ENCODE measurements at places on chromosomes 11 and 22. TPM values are rescaled to one million over a fixed set of nuclear protein-coding genes. Genes with fewer than 3 reads are reported as not detected.

FOLR1 gene
- total RNA-seq = not detected

ATP6V1E1 gene
- 110 TPM for total RNA-seq

STK33 gene
- total RNA-seq = 1.6 TPM

KCNJ5 gene
- total RNA-seq = 0.30 TPM

FAM180B gene
- not detected for total RNA-seq

CALCB gene
- not detected for total RNA-seq

ZP1 gene
- not detected for total RNA-seq

HIKESHI gene
- total RNA-seq = 125 TPM

LRRC74B gene
- not detected for total RNA-seq

SESN3 gene
- total RNA-seq = 0.61 TPM

ALX4 gene
- total RNA-seq = not detected

NNMT gene
- total RNA-seq = 588 TPM

NFAM1 gene
- not detected for total RNA-seq

CARD18 gene
- total RNA-seq = not detected

OR52N4 gene
- not detected for total RNA-seq

Data from epithelial cell of umbilical artery (primary cell).